T-cell (primary cell): ENCODE measurements at places on chromosomes 2 and 18.

DNA sequence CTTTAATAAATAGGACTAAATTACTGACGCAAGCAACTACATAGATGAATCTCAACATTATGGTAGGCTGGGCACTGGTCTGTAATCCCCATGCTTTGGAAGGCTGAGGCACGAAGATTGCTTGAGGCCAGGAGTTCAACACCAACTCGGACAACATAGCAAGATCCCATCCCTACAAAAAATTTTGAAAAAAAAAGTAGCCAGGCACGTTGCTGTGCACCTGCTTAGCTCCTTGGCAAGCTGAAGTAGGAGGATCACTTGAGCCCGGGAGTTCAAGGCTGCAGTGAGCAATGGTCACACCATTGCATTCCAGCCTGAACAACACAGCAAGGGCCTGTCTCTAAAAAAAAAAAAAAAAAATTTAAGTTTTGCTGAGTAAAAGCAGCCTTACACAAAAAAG, 43.4 kb upstream of the VIT start:
- no peak for DNase-seq

GRCh38 chr2:40160751-40161218, 291.1 kb downstream of the SLC8A1 start:
- DNase-seq, result no peak

- no peak for DNase-seq
Observed at GRCh38 chr2:182142062-182142461, 156.4 kb downstream of the PPP1R1C start.

DNA sequence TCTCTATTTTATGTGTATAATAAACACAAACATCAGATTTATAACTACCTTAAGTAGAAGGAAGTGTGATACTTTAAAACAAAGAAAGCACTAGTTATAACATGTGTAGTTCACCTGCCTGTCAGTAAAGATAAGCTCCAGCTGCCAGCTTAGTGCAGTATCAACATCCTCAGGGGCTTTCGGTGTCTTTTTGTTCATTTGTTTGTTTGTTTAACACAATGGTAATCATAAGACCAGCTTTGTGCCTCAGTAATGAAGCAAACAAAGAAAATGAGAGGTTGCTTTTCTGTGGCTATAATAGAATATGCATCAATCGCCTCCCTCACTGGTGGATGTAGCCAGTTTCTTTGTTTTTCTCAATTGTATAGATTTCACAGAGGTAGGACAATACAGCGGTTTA, 1499.0 kb upstream of the TMEFF2 start:
- no peak for DNase-seq

DNA sequence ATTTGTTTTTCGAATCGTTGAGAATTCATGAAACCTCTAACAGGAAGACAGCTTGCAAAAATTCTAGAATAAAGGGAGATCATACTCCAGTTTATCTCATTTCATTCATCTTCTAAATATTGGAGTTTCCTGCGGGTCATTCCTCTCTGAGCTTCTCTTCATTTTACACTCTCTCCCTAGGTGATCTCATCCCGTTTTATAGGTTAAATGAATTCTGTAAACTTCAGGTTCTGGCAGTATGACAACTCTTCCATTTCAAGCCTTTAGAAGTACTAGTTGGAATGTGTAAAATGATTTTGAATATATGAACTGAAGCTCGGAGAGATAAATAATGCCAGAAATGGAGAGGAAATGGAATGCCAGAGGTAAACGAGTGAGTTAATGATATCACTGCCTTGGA, 312.4 kb downstream of the METTL4 start:
- DNase-seq, result no peak

- no peak for DNase-seq
Observed at GRCh38 chr2:187148059-187148714, 299.2 kb upstream of the ZSWIM2 start.

DNA sequence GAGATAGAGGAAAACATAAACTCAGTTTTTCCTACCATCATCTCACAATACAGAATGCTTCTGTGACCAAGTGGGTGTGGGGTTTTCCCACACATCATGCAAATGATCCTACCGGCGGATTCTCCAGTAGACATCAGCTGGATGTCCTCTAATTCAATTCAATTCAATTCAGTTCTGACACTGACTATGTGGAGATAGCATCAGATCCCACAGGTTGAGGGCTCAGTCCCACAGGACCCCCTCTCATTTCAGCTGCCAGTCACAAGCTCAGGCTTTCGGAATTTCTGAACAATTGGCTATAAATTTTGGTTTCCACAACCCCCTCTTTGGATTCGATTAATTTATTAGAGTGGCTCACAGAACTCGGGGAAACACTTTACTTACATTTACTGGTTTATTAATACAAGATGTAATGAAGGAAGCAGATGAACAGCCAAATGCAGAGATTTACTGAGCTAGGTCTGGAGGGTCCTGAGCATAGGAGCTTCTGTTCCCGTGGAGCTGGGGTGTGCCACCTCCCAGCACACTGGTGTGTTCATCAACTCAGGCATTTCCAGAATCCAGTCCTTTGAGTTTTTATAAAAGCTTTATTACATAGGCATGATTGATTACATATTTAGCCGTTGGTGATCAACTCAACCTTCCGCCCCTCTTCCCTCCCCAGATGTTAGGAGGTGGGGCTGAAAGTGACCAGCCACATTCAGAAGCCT, 350.1 kb downstream of the MYCN start:
- DNase-seq, result no peak

GRCh38 chr2:197307933-197308521, 2.6 kb downstream of the ANKRD44 start:
- DNase-seq, result no peak

- DNase-seq, result no peak
Observed at GRCh38 chr2:23401427-23402204, 16.6 kb downstream of the KLHL29 start.

- no peak for DNase-seq
Observed at GRCh38 chr2:74551942-74552913, 1.5 kb downstream of the LOXL3 start.

GRCh38 chr2:65647249-65647842, 214.9 kb upstream of the SPRED2 start:
- DNase-seq, result no peak

GRCh38 chr2:71498261-71498701, 44.9 kb downstream of the DYSF start:
- DNase-seq, result no peak

DNA sequence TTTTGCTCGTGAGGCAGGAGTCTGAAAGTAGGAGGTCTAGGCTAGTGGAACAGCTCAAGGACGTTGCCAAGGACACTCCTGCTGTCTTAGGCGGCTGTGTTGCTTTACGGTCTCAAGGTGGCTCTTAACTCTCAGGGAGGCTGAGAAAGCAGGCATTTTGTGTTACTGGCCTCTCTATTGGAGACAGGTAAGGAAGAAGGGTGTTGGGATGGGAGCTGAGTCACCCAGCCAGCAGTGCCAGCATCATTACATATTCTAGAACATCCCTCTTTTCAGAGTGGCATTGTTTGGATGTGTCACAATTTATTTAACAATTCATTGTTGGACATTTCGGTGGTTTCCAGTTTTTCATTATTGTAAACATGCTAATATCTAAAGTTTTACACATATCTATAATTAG, 30.8 kb upstream of the TMEM214 start:
- DNase-seq, result no peak

DNA sequence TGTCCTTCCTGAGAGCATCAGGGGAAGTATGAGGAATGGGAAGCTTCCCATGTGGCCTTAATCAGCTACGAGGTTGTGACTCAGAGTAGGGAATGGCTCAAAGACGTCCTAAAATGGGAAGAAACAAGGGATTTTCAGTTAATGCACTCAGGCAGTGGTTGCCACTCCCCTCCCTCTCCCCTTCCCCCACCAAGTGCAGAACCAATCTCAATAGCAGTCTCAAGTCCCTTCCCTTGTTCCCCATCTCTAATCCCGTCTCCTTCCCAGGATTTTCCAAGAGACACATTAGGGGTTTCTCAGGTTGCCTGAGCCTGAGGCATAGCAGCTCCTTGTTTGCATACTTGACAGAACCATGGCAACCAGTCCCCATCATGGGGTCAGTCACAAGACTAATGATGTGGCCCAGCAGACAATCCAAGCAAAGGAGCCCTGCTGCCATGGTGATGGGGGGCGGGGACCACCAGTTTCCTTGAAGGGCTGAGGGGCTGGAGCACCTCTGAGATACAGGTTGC, 18.2 kb upstream of the RESP18 start:
- DNase-seq, result no peak

- DNase-seq, result no peak
Observed at GRCh38 chr2:152510621-152511020, 175.6 kb downstream of the FMNL2 start.

DNA sequence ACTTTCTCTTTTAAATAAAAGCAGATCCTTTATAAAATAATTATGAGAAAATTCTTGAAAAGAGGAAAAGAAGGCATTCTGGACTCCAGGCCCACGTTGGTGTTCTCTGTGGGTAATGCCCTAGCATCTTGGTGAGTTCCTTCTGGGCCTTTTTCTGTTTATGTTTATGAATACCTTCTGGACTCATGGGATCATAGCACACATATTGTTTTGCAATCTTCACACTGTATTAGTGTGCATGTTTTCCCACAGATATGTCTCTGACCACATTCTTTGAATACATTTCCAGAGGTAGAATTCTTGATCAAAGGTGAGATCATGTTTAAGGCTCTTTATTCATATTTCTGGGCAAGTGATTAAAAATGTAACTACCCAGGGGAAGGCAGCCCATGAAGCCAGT, 15.9 kb downstream of the GLI2 start:
- DNase-seq, result no peak

- DNase-seq, result no peak
Observed at GRCh38 chr2:241627675-241628074, 9.3 kb downstream of the THAP4 start.
